Stimulated activated CD4-positive, alpha-beta T cell treated with anti-CD3 and anti-CD28 coated beads, TNF-alpha, amount 100 ng/mL, for 48 hours (primary cell): ENCODE measurements at places on chromosomes 11 and 22.

DNA sequence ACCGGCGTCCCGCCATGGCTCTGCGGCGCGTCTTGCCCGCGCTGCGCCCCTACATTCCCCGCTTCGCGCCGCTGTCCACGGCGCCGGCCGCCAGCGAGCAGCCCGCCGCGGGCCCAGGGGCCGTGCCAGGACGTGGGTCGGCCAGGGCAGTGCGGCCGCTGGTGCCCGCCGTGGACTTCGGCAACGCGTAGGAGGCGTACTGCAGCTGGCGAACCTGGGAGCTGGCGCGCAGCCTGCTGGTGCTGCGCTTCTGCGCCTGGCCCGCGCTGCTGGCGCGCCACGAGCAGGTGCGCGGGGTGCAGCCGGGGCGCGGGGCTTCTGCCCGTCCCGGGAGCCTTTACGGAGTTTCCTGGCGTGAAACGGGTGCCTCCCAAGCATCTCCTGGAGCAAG, 20.1 kb downstream of the DGCR6L start:
- DNase-seq = no peak

DNA sequence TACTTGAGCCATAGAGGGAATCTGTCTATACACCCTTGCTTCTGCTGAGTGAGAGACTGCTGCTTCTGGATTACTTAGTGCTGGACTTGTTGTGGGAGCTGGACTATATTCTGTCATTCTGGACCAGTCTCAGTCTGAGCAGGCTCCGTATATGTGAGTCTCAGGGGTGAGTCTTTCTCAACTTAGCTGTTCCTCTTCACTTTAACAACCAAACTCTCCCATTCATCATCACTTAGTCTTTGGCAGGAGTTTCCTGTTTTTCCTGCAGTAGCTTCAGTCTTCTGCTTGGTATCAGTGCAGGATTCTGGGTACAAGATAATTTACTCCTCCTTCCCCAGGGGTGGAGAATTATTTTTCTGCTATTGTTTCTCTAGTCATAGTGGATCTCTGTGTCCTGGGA, 779.5 kb downstream of the METTL15 start:
- DNase-seq = no peak

- DNase-seq = no peak
These were observed 92.8 kb upstream of the APOA1 start for GRCh38 chr11:116930177-116930576.

- DNase-seq = no peak
These were observed 199.3 kb downstream of the KIF18A start for GRCh38 chr11:27908621-27909020.

DNA sequence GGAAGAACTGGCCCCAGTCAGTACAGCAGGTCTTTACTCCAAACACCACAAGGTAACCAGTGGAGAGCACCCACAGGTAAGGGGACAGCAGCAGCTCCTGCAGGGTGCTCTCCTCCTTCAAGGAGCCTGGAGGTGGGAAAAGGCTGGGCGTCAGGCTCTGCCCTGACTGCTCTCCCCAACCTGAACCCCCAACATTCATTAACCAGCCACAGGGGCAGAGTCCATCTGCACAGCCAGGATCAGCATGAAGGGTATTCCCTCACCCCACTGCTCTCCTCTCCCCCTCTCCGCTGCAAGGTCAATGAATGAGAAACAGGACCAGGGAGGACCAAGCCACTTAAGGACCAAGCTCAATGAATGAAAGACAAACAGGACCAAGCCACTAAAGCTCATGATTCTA, 3.7 kb downstream of the SLC37A4 start:
- DNase-seq = no peak

GRCh38 chr22:41498303-41498835, 29.5 kb downstream of the ACO2 start:
- DNase-seq = no peak

DNA sequence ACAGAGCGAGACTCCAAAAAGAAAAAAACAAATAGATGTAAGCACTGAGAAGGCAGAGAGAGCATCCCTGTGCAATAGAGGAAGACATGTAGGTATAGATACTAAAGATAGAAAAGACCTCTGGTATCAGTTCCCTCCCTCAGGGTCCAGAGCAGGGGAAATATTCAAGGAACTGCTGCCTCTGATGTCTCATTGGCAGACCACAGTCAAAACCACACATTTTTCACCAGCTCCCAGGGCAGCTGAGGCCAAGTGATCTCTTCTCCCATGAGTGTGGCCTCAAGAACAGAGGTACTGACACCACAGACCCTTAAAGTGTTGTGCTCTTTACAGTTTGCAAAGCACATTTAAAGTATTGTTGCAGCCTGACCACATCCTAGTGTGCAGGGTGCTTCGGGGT, 288.5 kb downstream of the NTM start:
- no peak for DNase-seq

DNA sequence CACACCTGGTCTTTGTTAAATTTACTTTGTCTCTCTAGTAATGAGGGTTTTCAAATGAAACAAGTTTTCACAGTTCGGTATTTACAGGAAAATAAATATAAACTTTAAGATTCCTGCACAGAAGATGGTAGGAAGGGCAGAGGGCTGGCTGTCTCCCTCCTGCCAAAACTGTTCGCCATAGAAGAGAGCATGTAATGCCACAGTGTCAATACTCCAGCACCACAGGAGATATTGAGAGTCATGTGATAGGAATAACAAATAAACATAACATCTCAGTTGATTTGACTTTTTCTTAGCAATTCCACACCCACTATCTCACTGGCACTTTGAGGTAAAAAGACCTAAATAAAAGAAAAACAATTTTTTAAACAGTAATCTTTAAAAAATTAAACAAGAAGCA, 100.9 kb downstream of the MRTFA start:
- no peak for DNase-seq

DNA sequence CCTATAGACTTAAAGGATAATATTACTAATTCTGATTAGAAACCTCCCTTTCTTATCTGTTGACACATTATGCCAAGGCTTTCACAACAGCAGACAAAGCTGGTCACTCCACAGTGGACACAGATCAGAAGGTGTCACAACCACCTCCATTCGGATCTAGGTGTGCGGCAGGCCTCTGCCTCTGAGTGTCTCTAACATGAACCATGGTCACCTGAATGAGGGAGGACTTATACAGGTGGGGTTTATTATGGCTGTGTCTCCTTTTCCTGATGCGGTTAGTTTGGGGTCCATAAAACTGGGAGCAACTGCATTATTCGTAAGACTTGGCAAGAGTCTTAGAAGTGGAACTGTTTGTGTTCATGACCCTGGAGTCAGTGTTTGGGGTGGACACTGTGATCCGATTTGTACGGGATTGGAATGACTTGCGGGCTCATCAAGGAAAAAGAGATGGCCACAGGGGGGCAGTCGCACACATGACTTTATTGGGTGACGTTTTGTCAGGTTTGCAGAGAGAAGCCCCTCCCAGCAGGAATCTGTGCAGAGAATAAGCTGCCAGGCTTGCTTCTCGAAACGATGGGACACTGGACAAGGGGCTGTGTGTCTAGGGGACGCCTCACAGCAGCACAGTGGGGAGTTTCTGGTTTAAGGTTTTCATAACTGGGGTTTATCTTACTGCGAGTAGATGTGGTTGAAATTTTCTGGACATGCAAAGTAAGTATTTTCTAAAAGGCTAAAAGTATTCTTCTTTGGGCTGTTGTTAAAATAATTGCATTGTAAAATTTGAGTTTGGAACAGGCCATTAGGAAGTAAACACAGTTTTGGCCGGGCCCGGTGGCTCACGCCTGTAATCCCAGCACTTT, 90.6 kb downstream of the GAB4 start:
- DNase-seq = peak; percentile 51

- DNase-seq = no peak
These were observed 375.1 kb downstream of the SOX6 start for GRCh38 chr11:15981292-15981691.

DNA sequence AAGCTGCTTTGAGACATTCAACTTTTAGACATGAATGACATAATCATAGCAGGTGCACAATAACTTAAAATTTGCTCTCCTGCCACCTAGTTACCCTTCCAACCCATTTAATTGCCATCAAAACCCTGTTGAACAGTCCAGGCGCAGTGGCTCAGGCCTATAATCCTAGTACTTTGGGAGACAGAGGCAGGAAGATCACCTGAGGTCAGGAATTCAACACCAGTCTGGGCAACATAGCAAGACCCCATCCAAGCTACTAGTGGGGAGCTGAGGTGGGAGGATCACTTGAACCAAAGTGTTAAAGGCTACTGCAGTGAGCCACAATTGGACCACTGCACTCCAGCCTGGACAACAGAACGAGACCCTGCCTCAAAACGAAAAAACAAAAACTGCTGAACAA, 4.0 kb upstream of the PHF21A start:
- DNase-seq = no peak

GRCh38 chr22:44997060-44997459, 12.7 kb downstream of the PHF21B start:
- DNase-seq = no peak

DNA sequence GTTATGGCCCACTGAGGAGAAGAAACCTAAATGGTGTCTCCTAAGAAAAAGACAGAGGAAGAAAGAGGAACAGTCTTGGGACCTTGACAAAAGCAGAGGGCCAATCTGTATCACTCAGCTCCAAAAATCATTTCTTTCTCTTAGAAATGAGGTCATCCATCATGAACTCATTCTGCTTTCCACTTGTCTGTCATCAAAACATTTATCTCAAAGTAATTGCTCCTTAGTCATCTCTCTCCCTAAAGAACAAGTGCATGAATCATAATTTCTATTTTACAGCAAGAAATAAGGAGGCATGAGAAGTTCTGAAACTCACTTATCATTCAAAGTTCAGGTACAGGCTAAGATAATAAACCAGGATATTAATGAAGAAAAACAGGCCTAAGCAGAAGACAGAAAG, 375.6 kb downstream of the KCNA4 start:
- no peak for DNase-seq

DNA sequence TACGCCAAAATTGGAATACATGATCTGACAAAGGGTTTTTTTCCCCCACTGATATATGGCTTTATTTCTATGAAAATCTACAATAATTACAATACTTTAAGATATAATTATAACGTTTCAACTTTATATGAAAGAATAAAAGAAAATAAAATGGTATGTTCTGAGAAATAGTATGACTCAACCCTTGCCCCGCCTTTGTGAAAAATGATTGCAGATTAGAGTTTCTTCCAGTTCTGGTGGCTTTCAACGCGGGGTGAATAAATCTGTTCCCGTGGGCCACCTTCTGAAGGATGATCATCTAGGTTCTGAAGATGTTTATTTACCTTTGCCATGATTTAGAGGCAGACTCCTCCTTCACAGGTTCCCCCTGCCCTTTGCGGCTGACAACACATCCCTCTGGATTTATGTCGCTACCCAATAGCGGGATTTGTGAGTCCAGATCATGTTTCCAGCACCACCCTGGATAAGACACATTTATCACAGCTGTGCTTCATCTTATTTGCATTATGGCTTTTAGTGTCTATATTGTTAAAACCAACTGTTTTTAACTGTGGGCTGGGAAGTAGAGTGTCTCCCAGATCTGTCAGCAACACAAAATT, 607.0 kb upstream of the KIRREL3 start:
- DNase-seq = no peak

DNA sequence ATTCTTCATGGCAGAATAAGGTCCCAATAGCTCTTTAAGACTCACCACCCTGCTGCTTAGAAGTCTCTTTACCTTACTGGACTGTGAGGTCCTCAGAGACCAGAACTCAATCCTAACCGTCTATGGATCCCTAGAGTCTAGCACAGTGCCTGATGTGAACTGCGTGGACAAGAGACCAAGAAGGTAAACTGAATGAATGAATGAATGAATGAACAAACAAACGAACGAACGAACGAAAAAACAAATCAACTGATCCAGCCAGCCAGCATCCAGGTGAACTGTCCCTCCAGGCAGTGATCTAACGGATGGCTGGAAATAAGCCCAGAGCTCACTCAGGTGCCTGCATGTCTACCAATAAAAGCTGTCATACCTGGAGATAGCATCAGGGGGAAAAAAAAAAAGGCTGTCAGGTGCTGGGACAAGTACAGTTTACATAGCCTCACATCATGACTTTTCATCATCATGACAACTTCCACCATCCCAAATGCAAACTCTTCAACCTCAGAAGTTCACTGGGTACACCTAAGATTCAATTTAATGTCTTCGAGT, 59.8 kb downstream of the PACSIN2 start:
- no peak for DNase-seq

DNA sequence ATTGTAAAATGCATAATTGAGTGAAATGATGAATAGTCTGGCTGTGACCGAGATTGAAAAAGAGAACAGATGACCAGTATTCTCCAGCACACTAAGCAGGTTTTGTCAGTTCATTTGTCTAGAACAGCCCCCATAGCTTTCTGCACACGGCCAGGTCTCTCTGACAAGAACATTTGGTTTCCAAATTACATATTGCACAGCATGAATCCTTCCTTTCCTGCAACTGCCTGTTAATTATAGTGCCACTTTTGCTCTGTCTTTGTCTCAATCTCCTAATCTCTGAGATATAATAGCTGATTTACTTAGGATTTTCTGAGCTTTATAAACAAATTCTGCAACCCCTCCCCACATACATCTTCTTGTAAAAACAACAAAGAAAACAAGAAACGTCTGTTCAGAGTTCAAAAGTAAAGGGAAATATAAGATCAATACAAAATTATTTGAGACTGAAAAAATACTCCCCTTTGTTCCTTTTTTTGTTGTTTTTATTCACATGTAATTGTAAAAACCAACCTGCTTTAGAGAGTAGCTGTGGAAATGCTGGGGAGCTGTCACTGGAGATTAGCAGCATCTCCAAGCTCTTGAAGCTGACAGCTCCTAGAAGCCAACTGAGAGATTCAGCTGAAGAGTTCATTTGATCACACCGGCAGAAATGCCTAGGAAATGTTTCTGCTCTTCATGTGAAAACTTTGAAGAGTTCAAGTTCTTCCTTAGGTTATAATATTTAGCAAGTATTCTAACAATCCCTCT, 998.1 kb downstream of the DLG2 start:
- DNase-seq = no peak

DNA sequence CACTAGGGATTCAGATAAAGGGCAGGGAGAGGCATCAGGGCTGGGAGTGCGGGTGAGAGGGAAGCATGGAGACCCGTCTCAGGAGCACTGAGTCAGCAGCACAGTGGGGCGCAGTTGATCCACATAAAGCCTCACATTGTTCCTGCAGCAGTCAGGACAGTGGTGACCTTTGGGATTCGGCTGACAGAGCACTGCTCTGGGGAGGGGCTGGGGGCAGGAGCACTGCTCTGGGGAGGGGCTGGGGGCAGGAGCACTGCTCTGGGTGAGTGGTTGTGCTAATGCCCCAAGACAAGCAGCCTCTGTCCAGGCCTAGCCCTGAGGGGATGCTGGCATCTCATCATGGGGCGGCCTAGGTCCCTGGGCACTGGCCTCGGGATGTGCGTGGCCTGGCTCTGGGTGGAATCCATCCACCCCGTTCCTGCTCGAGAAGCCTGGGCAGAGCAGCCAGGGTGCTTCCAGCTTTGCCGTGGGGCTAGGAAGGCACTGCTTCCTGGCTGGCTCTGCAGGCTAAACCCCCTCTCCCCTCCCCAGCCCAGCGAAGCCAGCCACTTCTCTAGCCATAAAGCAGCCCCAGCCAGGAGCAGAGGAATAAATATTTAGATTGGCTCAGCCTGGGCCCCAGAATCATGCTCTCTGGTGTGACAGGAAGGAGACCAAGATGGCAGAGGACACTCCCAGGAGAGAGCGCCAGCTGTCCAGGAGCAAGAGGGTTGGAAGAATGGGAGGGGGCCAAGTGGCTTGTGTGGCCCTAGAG, 7.3 kb downstream of the OAF start:
- DNase-seq = no peak
